Body of pancreas (tissue), 4 donors: ENCODE measurements at places on chromosomes 11 and 22. TPM values are rescaled to one million over a fixed set of nuclear protein-coding genes. Genes with fewer than 3 reads are reported as not detected.

DNA sequence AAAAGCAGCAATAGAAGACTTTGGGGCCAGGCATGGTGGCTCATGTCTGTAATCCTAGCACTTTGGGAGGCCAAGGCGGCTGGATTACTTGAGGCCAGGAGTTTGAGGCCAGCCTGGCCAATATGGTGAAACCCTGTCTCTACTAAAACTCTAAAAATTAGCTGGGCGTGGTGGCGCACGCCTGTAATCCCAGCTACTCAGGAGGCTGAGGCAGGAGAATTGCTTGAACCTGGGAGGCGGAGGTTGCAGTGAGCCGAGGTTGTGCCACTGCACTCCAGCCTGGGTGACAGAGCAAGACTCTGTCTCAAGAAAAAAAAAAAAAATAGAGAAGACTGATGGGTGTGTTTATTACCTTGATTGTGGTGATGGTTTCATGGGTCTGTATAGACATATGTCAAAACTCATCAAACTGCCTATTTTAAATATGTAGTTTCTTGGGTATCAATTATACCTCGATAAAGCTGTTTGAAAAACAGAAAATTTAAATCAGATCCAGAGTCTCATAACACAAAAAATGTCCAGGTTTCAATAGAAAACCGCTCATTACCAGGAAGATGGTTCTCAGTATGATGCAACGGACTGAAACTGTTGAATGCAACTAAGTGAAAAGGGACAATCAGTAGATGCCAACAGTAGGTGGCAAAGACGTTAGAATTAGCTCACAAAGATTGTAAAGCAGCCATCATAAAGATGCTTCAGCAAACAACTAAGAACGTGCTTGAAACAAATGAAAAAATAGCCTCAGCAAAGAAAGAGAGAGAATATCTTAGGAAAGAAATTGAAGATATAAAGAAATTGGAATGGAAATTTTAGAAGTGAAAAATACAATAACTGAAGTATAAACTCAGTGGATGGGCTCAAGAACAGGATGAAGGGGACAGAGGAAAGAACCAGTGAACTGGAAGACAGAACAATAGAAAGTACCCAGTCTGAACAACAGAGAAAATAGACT, 33.1 kb upstream of the SEPTIN5 start:
- H3K36me3 ChIP-seq: no peaks in the 10 kb centered on the region
- no peak overlapping the region for H3K4me3 ChIP-seq
- no peak for DNase-seq
- no peak overlapping the region for H3K27ac ChIP-seq
- H3K4me1 ChIP-seq: no peaks in the 10 kb centered on the region

DNA sequence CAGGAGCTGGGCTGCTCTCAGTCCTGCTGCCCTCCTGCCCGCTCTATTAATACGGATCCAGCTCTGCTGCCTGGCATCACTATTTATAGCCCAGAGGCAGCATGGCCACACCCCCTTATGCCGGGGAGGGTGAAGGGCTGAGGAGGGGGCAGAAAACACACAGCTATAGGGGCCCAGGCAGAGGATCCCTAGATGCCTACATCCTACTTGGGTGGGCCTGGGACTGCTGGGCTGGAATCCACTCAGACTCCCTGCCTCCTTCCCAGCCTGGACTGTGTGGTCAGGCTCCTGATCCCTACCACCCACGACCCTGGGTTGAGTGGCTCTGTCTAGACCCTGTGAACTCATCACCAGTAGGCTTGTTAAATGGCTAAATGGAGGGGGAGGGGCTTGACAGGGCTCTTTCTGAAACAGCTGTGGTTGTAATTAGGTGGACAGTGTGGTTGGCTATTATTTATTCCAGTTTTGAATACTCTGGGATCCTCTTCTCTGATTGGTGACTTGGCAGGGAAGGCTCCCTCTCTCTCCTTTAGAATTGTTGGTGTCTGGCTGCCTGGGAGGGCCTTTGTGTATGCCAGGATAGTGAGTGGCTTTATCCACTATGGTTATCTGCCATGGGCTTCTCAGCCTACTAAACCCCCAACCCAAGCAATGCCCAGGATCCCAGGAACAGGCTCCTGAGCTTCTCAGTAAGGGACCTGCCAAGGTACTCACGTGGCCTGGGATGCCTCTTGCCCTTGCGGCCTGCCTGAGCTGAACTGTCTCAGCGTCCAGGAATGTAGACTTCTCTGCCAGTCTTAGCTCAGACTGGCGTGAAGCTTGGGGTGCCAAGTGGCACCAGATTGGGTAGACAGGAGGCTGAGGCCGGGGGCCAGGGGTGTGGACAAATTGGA, 15.2 kb downstream of the PHLDB1 start:
- DNase-seq: peak; percentile 53
- H3K4me1 ChIP-seq: peaks cover 45% of the 10 kb centered on the region
- H3K27ac ChIP-seq: peak overlapping the region; percentile 59
- H3K27me3 ChIP-seq: no peaks in the 10 kb centered on the region

GRCh38 chr11:18522388-18522787, 4.4 kb downstream of the TSG101 start:
- H3K4me3 ChIP-seq: no peak overlapping the region
- H3K27me3 ChIP-seq: no peaks in the 10 kb centered on the region
- peaks cover 24% of the 10 kb centered on the region for H3K4me1 ChIP-seq
- DNase-seq: no peak
- H3K36me3 ChIP-seq: no peaks in the 10 kb centered on the region

DNA sequence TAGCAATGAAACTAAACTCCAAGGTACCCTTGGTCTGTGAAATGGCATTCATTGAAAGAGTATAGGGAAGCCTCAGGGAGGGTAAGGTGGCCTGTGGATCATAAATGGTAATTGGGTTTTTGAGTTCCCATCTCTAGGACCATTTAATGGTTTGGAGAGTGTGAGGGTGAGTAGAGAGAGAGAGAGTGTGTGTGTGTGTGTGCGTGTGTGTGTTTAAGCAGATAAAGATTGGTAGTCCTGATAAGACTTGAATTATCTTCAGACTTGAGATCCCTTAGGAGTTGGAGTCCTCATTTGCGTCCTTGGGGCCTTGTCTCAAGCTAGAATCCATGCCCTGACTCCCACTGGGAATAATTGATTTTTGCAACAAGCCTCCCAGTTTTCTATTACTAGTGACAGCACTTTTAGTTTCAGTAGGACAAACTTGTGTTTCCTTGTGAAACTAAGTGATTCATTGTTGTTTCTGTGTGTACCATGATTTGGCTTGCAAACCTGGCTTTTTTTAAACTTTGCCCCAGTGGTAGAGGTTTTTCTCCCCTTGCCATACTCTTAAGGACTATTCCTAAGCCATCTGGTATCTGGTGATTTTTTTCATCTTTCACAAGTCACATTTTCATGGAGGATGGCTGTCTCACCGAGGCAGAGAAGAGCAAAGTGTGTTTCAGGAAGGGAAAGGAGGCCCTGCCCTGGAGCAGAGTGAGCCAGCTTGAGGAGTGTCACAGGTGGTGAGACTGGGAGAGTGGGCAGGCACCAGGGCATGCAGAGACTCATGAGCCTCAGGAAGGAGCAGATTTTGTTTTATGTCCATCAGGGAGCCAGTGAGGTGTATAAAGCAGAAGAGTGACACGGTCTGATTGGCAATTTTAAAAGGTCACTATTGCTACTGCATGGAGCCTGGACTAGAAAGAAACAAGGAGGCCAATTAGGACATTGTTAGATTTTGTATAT, 26.7 kb downstream of the ALKBH3 start:
- H3K27me3 ChIP-seq: no peaks in the 10 kb centered on the region
- no peak overlapping the region for H3K27ac ChIP-seq
- H3K4me3 ChIP-seq: no peak overlapping the region
- H3K4me1 ChIP-seq: no peaks in the 10 kb centered on the region
- H3K36me3 ChIP-seq: no peaks in the 10 kb centered on the region

GRCh38 chr11:102914238-102915043, 39.7 kb upstream of the MMP12 start:
- peak; percentile 20 for DNase-seq
- H3K27me3 ChIP-seq: no peaks in the 10 kb centered on the region
- no peaks in the 10 kb centered on the region for H3K36me3 ChIP-seq
- H3K27ac ChIP-seq: no peak overlapping the region
- H3K4me1 ChIP-seq: no peaks in the 10 kb centered on the region

Gene EFCAB6
- 4.0 TPM for total RNA-seq

Gene WBP2NL
- total RNA-seq: 11.2 TPM

DNA sequence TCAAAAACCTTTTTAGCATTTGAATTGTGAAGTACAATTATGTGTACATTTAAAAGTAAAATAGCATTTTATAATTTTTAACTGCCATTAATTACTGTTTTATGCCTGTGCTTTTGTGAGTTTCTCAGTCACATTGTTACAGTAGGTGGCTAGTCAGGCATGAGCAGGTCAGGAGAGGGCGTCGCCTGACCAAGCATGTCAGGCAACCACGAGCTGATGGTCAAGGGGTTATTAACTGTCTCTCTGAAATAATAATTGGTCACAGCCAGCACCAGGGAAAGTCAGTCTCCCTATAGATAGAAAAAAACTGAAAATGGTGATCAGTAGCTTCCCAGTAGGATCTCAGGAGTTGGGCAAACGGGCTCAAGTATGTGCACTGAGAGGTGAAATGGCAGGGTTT, 19.4 kb upstream of the CCDC81 start:
- no peaks in the 10 kb centered on the region for H3K27me3 ChIP-seq
- H3K27ac ChIP-seq: no peak overlapping the region
- DNase-seq: no peak
- H3K36me3 ChIP-seq: no peaks in the 10 kb centered on the region
- no peaks in the 10 kb centered on the region for H3K4me1 ChIP-seq

Gene C11orf21
- 0.33 TPM for total RNA-seq

- H3K27ac ChIP-seq: no peak overlapping the region
- no peaks in the 10 kb centered on the region for H3K27me3 ChIP-seq
- H3K4me3 ChIP-seq: no peak overlapping the region
- no peaks in the 10 kb centered on the region for H3K36me3 ChIP-seq
Observed at GRCh38 chr11:20707876-20708275, 38.5 kb downstream of the NELL1 start.

GRCh38 chr11:116993599-116993998, 104.6 kb downstream of the SIK3 start:
- H3K36me3 ChIP-seq: no peaks in the 10 kb centered on the region
- DNase-seq: no peak
- H3K27ac ChIP-seq: no peak overlapping the region
- H3K4me3 ChIP-seq: no peak overlapping the region

Gene GUCY1A2
- total RNA-seq: 6.3 TPM

- H3K4me3 ChIP-seq: no peak overlapping the region
- no peaks in the 10 kb centered on the region for H3K36me3 ChIP-seq
- DNase-seq: no peak
- H3K27me3 ChIP-seq: no peaks in the 10 kb centered on the region
- H3K27ac ChIP-seq: no peak overlapping the region
Observed at GRCh38 chr11:3204141-3205015, 14.2 kb downstream of the MRGPRG start.
